ENCODE measurements at places on chromosomes 2 and 18.

GRCh38 chr18:34600158-34600557, 109.9 kb upstream of the DTNA start:
- DNase-seq = no peak

DNA sequence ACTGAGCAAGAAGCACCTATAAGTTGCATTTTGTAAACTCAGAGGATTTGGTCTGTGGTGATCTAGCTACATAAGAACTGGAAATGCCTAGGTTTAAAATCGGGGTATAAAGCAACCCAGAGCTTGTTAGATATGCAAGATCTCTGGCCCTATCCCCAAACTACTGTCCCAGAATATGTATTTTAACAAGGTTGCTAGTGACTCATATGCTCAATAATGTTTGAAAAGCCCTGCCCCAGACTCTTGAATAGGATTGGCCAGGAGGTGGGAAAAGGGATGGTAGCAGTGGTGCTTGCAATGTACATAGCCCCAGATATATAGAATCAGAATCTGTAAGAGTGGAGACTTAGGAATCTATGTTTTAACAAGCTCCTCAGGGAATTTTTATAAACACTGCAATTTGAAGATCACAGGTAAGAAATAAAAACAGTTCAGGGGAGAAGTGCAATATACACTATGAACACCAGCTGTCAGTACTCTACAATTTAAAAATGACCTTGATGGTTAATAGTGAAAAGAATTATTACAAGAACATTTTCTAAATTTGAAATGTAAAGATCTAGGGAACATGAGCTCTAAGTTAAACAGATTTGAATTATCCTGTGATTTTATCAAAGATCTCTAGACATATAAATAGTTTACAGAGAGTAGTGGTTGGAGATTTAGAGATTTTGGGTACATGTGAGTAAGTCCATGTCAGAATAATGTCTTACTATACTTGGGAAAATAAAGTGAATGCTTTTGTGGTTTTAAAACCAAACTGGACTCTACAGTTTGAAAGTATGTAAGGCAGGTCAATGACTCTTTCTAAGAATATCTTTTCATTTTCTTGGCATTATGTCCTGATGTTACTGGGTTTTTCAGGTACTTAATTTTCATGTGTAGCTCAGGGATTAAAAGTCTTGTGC, 7.7 kb upstream of the MMADHC start:
- DNase-seq = no peak

DNA sequence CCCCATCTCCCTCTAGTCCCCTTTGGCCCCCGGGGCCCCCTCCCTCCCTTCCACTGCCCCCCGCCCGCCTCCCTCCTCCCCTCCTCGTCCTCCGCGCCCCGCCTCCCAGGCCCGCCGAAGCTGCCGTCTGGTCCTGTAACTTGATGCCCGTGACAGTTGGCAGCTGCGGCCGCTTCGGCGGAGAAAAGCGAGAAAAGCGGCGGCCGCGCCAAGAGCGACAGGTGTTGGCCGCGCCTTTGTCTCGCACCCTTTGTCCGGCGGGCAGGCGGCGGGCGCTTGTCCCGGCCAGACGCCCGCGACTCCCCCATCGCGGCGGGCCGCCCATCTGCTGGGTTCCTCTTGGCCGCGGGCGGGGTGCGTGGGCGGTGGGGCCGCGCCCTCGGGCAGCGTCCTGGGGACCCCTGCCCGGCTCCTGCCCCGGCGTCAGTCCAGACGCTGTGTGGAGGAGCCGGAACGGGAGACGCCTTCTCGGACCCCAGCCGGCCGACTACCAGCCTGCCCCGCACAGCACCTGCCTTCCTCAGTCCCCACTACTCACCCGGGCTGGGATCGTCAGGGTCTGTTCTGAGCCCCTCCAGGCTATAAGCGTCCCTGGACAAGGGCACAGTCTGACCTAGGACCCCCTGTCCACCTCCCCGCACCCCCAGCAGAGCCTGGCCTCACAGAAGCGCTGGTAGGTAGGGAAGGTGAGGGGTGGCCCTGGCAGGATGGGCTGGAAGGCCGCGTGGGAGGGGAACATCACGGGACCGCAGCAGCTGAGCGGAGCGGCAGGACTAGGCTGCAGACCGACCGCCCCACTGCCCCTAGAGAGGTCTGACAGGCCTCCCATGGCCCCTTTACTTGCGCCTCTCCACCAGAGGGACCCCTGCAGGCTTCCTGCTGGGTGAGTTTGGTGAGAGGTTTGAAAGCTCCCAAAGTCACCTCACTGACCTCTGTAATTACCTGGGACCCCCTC, 1.2 kb upstream of the HES6 start:
- DNase-seq = peak; percentile 95

DNA sequence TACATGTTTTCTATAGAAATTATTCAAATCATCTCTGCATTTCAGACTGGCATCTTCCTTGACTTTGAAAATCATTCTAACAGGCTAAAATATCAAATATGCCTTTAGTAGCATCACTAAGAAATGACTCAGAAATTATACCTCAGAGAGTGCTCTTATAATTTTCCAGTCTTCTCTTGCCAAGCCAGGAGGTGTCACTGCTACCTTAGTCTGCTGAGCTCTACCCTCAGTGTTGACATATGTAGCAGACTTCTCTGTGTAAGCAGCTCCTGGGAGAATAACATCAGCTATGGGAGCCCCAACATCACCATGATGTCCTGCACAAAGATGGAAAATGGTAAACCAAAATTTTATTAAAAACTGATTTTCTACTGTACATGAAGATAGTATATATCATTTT, 31.6 kb downstream of the NDUFS1 start:
- no peak for DNase-seq

- no peak for DNase-seq
Measured at GRCh38 chr2:7419814-7420311, 502.7 kb downstream of the RNF144A start.

GRCh38 chr2:31563273-31563839, 17.4 kb downstream of the SRD5A2 start:
- no peak for DNase-seq

DNA sequence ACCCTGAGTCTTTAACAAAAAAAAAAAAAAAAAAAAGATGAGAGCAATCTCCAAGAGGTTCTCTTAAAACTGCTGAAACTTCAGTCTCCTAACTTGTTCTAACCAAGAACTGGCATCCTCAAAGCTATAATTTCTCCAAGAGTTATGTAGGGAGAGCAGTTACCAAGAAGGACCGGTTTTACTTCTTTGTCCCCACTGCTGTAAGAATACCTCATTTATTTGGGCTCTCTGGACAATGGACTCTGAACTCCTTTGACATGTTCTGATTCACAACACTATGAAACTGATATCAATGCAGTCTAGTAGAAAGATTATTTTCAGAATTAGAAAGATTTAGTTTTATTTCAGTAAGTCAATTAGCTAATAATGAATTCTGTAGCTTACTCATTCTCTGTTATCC, 84.5 kb upstream of the DTNB start:
- no peak for DNase-seq

DNA sequence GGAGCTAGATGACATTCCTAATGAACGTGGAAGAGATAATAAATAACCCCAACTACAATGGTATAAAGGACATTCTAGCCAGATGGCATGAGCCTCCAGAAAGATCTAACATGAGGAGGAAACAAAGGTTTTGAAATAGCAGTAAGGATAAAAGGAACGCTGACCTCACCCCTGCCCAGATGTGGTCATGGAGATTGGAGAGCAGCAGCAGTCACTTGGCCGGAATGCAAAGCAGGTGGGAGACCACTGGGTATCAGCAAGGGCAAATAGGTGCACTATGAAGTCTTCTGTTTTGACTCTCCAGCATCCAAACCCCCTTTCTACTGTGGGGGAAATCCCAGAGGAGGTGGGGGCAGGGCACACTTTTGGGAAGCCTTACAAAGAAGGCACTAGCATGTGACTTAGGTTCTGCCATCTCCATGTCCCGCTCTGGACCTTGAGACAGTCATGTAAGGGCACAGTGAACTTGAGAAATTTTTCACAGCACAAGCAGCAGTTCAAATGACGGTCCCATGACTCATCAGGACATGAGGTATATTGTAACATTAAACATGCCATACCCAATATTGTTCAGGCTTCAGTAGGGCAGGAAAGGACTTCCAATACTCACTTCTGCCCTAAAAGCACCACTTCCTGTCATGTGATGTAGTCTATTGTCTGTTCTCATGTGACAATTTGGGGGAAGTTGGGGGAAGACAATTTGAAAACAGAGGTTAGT, 55.2 kb downstream of the METTL4 start:
- no peak for DNase-seq

- DNase-seq = no peak
Measured at GRCh38 chr2:15092691-15093090, 460.2 kb downstream of the LRATD1 start.

- no peak for DNase-seq
Measured at GRCh38 chr18:8662560-8663255, 42.6 kb upstream of the MTCL1 start.

- no peak for DNase-seq
Measured at GRCh38 chr2:239938651-239939486, 86.3 kb downstream of the NDUFA10 start.

- DNase-seq = no peak
Measured at GRCh38 chr2:73704285-73704684, 32.9 kb downstream of the TPRKB start.

GRCh38 chr2:45649462-45649857, 2.0 kb upstream of the PRKCE start:
- no peak for DNase-seq

DNA sequence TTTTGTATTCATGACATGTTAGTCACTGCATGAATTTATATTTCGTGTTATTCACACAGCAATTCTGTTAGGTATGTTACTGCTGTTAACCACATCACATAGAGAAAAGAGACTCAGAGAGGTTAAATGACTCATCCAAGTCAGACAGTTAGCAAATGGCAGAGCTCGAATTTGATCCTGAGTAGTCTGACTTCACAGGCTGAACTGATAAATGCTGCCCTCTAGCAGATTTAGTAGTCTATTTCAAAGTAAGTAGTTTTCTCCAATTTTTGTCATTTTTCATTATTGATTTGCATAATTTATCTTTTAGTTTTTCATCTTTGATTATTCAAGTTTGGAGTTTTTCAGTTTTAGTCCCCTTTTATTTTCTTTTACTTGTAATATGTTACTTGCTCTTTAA, 58.3 kb downstream of the WDR7 start:
- DNase-seq = no peak

GRCh38 chr2:223108351-223109050, 56.5 kb downstream of the KCNE4 start:
- no peak for DNase-seq

DNA sequence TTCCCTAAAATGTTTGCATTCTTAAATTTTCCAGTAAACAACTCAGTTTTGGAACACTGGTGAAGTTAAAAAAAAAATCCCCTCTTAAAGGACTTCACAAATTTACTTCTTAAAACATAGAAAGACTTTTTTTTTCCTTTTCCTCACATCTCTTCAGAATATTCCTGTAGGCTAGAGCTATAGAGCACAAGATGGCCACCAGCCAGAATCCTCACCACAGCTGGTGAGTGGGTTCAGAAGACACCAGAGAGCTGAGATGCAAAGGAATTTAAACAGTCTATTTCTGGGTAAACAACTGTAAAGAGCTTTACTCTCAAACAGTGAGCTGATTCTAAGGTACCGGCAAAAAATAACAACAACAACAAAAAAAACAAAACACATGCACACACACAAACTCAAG, 252.8 kb downstream of the LRP1B start:
- DNase-seq = no peak

DNA sequence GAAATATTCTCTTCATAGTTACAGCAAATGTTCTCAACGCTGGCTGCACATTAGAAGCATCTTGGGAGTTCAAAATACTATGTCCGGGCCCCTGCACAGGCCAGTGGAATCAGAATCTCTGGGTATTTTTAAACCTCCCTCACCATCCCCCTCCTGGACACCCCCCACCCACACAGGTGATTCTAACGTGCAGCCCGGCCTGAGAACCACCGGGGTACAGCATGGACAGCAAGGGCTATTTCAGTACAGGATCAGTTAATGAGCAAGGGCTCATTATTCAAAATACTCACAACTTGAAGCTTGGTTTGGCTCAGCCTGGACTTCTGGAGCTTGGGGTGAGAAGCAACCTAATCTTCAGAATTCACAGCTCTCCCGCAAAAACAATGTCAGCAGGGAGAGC, 31.4 kb downstream of the INO80C start:
- no peak for DNase-seq
